Panc1 (cell line): ENCODE measurements at places on chromosomes 11 and 22.

GRCh38 chr11:73195191-73196007 is 22.7 kb upstream of the P2RY2 start:
- H3K27me3 ChIP-seq: no peaks in the 10 kb centered on the region; the same call in none of the 2 replicates
- no peaks in the 10 kb centered on the region for H3K36me3 ChIP-seq
- no peak for DNase-seq

DNA sequence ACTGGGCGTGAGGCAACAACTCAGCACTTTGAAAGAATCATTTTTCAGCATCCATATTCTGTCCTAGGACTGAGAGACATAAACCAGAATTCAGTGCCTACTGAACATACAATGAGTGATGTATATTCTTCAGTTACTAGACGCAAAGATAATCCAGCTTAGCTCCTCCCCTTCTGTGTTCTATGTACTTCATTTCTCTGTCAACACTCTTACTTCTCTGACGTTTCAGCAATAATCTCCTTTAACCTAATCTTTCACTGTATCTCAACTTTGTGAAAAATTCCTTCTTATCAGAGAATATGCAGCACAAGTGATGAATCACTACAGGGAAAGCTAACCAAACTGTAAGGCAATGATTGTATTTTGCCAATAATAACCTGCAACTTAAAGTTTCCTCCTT is 2.5 kb upstream of the OR51B5 start:
- DNase-seq: no peak
- H3K4me1 ChIP-seq: no peaks in the 10 kb centered on the region
- H3K27me3 ChIP-seq: no peaks in the 10 kb centered on the region
- no peak overlapping the region for H3K4me3 ChIP-seq
- no peaks in the 10 kb centered on the region for H3K36me3 ChIP-seq
- no peak overlapping the region for H3K27ac ChIP-seq

GRCh38 chr22:32318361-32318760 is 39.3 kb upstream of the RFPL3 start:
- no peaks in the 10 kb centered on the region for H3K4me1 ChIP-seq
- DNase-seq: no peak
- H3K4me3 ChIP-seq: no peak overlapping the region
- no peak overlapping the region for H3K27ac ChIP-seq

GRCh38 chr11:31800398-31801265 is 10.5 kb downstream of the PAX6 start:
- H3K27me3 ChIP-seq: peaks cover 14% of the 10 kb centered on the region
- H3K4me1 ChIP-seq: no peaks in the 10 kb centered on the region
- no peak for DNase-seq

DNA sequence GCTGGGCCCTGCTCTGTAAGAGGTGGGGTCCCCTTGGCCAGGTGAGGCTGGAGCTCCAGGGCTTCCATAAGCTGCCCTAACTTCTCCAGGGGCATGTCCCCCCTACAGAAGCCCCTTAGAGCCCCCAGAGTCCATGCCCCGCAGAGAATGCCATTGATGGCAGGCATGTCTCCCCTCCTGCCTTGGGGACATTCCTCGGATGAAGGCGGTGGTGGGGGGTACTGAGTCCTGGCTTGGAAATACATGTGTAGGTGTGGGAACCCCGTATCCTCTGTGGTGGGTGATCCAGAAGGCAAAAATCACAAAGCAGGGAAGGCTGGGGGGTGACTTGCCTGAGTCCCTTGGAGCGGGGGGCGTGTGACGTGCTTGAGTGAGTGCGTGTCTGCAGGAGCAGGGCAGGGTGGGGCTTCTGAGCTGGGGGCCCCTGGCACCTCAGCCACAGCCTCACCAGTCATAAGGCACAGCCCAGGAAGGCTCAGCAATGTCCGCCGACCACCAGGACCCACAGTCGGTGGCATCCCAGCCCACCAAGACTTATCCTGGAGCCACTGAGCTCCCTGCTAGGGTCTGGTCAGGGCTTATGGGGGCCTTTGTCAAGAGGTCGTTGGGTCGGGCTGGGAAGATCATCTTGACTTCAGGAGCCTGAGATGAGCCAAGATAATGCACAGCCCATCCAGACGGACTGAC is 69.8 kb upstream of the KCNQ1OT1 start:
- no peaks in the 10 kb centered on the region for H3K36me3 ChIP-seq
- no peak overlapping the region for H3K27ac ChIP-seq
- DNase-seq: no peak
- H3K4me1 ChIP-seq: no peaks in the 10 kb centered on the region
- H3K27me3 ChIP-seq: peaks cover 10% of the 10 kb centered on the region; the same call in 1 of the 2 replicates
- no peak overlapping the region for H3K4me3 ChIP-seq

- no peak for DNase-seq
- no peaks in the 10 kb centered on the region; the same call in 1 of the 2 replicates for H3K4me1 ChIP-seq
- no peaks in the 10 kb centered on the region for H3K36me3 ChIP-seq
- H3K27me3 ChIP-seq: no peaks in the 10 kb centered on the region
- no peak overlapping the region for H3K4me3 ChIP-seq
- H3K27ac ChIP-seq: peak overlapping the region; percentile 8; the same call in 1 of the 2 replicates
Observed at GRCh38 chr11:35241531-35241930, 102.6 kb downstream of the CD44 start.

GRCh38 chr11:1390569-1391164 is 933 bp downstream of the BRSK2 start:
- DNase-seq: no peak
- H3K27ac ChIP-seq: peak overlapping the region; percentile 48; the same call in 1 of the 2 replicates
- no peaks in the 10 kb centered on the region for H3K27me3 ChIP-seq
- H3K4me3 ChIP-seq: peak overlapping the region; percentile 46
- peaks cover 16% of the 10 kb centered on the region for H3K4me1 ChIP-seq
- no peaks in the 10 kb centered on the region for H3K36me3 ChIP-seq

DNA sequence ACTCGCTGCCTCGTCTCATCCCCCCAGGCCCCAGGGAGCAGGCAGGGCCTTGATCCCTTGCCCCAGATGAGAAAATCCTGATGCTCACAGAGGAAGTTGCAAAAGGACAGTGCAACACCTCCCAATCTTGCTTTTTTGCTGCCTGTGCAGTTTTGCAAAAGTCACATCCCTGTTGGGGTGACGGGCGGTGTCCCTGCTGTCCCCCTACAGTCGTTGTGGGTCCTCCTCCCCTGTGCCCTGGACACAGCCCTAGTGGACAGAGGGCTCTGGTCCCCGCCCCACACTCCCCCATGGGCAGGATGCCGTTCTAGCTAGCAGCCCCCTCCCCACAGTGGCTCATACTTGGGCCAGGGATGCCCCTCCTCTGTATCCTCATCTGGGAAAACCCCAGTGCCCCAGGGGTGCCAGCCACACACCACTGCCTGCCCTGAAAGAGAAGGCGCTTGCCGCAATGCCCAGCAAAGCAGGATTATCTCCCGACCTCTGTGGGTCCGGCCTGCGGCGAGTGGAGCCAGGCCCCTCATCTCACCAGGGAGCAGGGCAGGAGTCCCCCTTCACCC is 18.4 kb upstream of the CTSD start:
- H3K27ac ChIP-seq: peak overlapping the region; percentile 82
- no peak for DNase-seq
- no peaks in the 10 kb centered on the region for H3K27me3 ChIP-seq
- no peaks in the 10 kb centered on the region for H3K36me3 ChIP-seq
- peaks cover 48% of the 10 kb centered on the region for H3K4me1 ChIP-seq

DNA sequence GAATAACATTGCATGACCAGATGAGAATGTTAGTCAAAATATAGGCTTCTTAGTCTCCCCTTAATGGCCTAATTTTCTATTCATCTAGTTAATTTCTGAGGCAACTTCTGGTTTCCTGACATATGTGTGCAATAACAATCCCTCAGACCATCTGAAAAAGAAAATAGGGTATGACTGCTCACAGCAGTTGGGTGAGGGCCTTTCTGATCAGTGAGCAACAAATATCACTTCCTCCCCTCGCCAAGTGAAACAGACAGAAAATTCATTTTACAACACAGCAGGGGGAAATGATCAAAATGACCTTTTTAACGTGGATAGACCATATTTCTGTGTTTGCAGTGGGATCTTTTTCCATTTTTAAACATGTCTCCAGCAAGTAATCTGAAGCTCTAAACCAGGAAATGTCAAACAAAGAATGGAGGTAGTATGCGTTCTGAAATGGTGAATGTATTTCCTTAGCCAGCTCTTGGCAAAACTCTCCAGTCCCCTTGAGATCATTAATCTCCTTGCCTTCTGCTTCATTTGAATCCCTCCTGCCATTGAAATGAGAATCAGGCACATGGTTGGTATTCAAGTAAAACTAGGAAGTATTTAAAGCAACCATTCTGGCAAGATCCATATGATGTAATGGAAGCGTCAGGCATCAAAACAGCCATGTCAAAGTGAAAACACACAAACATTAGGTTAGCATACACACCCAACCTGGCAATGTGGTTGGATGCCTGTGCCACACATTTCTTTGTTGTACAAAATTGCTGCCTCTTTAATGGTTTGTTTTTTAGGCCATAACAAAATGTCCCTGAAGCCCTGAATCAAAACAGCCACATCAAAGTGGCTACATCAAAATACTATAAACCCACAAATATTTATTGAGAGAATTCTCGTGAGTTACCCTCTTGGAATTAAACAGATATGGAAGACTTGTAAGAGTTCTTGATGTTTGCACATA is 100.1 kb downstream of the SLC1A2 start:
- H3K27ac ChIP-seq: no peak overlapping the region; the same call in 1 of the 2 replicates
- no peaks in the 10 kb centered on the region for H3K27me3 ChIP-seq
- DNase-seq: no peak
- H3K4me3 ChIP-seq: no peak overlapping the region
- no peaks in the 10 kb centered on the region for H3K4me1 ChIP-seq

DNA sequence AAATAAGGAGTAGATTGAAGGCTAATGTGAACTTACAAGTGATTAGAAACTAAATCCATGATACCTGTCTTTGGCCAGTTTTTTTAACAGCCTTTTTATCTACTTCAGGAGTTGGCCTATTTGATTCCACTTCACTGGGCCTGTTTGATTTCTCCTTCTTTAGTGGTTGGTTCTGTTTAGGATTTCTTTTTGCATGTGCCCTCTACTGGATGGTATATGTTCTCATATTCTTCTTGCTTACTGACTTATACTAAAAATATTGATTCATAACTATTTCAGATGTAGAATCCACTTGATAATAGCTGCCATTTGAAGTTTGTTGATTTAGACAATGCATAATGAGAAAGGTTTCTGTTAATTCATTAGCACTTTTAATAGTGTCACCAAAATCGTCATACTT is 53.9 kb downstream of the USP47 start:
- H3K4me3 ChIP-seq: no peak overlapping the region
- H3K27me3 ChIP-seq: no peaks in the 10 kb centered on the region
- peaks cover 6% of the 10 kb centered on the region; the same call in 1 of the 2 replicates for H3K36me3 ChIP-seq
- H3K4me1 ChIP-seq: no peaks in the 10 kb centered on the region; the same call in 1 of the 2 replicates
- no peak for DNase-seq
- H3K27ac ChIP-seq: no peak overlapping the region

GRCh38 chr11:61045271-61045670 is 57.0 kb upstream of the CD5 start:
- H3K27me3 ChIP-seq: no peaks in the 10 kb centered on the region; the same call in 1 of the 2 replicates
- no peak for DNase-seq
- no peak overlapping the region for H3K4me3 ChIP-seq

DNA sequence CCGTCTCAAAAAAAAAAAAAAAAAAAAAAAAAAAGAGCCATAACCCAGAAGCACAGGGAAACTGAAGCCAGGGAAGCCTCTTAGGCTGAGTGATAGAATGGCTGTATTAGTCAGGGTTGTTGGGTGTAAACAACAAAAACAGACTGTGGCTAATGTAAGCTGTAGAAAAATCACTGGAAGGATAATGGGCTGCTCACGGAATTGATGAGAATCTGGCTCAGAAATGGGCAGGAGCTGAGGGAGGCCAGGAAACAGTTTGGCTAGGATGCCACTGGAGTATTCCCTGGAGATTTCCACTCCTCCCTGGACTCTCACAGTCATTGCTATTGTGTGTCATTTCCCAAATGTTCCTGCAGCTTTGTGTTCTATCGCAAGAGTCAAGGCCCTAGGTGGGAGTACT is 22.4 kb downstream of the SLC22A6 start:
- H3K4me1 ChIP-seq: no peaks in the 10 kb centered on the region
- peaks cover 5% of the 10 kb centered on the region; the same call in 1 of the 2 replicates for H3K27me3 ChIP-seq
- H3K4me3 ChIP-seq: no peak overlapping the region
- H3K27ac ChIP-seq: no peak overlapping the region
- H3K36me3 ChIP-seq: no peaks in the 10 kb centered on the region
- DNase-seq: no peak

- H3K4me3 ChIP-seq: no peak overlapping the region
Observed at GRCh38 chr11:65102142-65103095, 6.4 kb downstream of the VPS51 start.

GRCh38 chr11:41921746-41922390 is 462.4 kb upstream of the LRRC4C start:
- H3K4me3 ChIP-seq: no peak overlapping the region
- no peak for DNase-seq

- H3K27me3 ChIP-seq: no peaks in the 10 kb centered on the region
- no peaks in the 10 kb centered on the region; the same call in none of the 2 replicates for H3K4me1 ChIP-seq
- DNase-seq: no peak
- no peak overlapping the region for H3K4me3 ChIP-seq
- H3K27ac ChIP-seq: no peak overlapping the region
Observed at GRCh38 chr22:23219822-23220484, 39.6 kb downstream of the BCR start.

DNA sequence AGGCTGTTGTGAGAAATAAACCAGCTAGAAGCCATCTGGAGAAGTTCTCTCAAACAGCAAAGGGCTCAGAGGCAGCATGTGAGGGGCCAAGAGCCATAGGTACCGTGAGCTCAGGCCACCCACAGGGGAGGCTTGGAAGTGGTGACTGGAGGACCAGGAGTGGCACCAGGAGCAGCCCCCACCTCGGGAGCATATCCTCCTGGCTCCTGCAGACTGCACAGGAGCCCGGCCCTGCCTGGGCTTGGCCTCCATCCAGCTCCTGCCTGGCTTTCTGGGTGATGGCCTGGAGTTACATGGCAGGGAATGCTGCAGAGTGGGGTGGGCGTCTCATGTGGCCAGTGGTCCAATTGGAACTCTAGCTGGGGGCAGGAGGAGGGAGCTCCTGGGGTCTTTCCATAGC is 4.2 kb upstream of the MPPED1 start:
- no peak for DNase-seq
- H3K27me3 ChIP-seq: peaks cover 2% of the 10 kb centered on the region; the same call in 1 of the 2 replicates
- no peak overlapping the region for H3K4me3 ChIP-seq

GRCh38 chr11:122963961-122964360 is 17.7 kb downstream of the BSX start:
- no peaks in the 10 kb centered on the region for H3K36me3 ChIP-seq
- H3K4me3 ChIP-seq: no peak overlapping the region
- no peak overlapping the region for H3K27ac ChIP-seq
- peaks cover 32% of the 10 kb centered on the region for H3K27me3 ChIP-seq
- DNase-seq: no peak
- no peaks in the 10 kb centered on the region for H3K4me1 ChIP-seq

DNA sequence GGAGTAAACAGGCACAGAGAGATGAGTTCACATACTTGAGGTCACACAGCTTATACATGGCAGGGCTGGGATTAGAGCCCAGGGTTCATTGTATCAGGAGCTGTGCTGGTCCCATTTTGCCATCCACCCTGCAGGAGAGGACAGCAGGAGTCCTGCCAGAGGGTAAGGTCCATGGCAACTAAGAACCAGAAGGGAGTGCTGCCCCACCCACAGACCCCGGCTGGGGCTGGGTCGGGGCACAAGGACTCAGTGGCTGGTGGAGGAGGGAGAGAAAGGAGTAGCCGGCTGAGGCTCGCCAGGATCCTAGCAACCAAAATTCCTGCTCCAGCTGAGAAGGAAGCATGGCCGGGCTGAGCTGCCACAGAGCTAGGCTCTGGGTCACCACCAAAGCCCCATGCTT is 25.9 kb upstream of the TP53I11 start:
- H3K27ac ChIP-seq: peak overlapping the region; percentile 91
- H3K27me3 ChIP-seq: no peaks in the 10 kb centered on the region
- H3K4me3 ChIP-seq: no peak overlapping the region
- DNase-seq: no peak
- peaks cover 49% of the 10 kb centered on the region for H3K4me1 ChIP-seq
- H3K36me3 ChIP-seq: no peaks in the 10 kb centered on the region
